ENCODE measurements at places on chromosomes 5 and 9. TPM values are rescaled to one million over a fixed set of nuclear protein-coding genes. Genes with fewer than 3 reads are reported as not detected.

GRCh38 chr5:95448789-95449188 lies 57.6 kb downstream of the FAM81B start:
- H3K36me3 ChIP-seq, result no peaks in the 10 kb centered on the region
- no peak overlapping the region for H3K4me3 ChIP-seq
- no peak overlapping the region for H3K27ac ChIP-seq
- no peaks in the 10 kb centered on the region for H3K4me1 ChIP-seq
- DNase-seq, result no peak

DNA sequence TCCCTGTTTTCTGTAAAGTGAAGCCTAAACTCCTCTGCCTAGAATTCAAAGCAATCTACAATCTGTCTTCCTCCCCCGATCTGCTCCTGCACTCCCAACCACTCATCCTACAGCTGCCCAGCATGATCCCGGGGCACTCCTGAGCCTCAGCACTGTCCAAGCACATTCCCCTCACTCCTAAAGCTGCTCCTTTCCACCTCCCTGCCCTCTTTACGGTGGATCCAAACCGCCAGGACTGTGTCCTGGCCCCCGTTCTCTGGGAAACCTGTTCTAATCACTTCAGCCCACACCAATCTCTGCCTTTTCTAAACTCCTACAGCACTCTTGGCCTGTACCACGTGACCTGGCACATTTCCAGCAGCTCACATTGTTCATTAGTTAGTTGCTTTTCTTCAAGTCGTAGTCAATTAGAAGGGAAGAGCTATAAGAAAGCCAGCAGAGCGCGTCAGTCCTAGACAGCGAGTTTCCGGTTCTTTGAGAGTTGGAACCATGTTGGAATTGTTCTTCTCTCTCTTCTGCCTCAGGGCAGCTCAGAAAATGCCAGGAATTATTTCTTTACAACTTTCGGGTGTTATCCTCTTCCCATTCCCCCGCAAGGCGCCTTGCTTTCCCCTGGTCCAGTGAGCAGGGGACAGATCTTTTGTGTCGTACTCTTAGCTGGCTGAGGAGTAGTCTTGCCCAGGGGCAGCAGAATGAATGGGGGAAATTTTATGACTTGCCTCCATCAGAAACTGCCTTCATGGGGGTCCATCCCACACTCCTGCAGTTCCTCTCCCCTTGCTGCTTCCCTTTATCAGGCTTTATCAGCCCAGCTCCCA lies 60.7 kb downstream of the NRG2 start:
- peaks cover 64% of the 10 kb centered on the region for H3K27me3 ChIP-seq
- H3K4me3 ChIP-seq, result no peak overlapping the region
- no peak overlapping the region for H3K27ac ChIP-seq
- no peaks in the 10 kb centered on the region for H3K36me3 ChIP-seq
- no peak for DNase-seq
- H3K4me1 ChIP-seq, result peaks cover 12% of the 10 kb centered on the region

Gene CCNJL
- not detected for polyA plus RNA-seq

- DNase-seq, result no peak
- H3K4me3 ChIP-seq, result no peak overlapping the region
- H3K4me1 ChIP-seq, result peaks cover 22% of the 10 kb centered on the region
- H3K36me3 ChIP-seq, result peaks cover 4% of the 10 kb centered on the region
Measured at GRCh38 chr9:76528056-76528455, 69.1 kb downstream of the GCNT1 start.

DNA sequence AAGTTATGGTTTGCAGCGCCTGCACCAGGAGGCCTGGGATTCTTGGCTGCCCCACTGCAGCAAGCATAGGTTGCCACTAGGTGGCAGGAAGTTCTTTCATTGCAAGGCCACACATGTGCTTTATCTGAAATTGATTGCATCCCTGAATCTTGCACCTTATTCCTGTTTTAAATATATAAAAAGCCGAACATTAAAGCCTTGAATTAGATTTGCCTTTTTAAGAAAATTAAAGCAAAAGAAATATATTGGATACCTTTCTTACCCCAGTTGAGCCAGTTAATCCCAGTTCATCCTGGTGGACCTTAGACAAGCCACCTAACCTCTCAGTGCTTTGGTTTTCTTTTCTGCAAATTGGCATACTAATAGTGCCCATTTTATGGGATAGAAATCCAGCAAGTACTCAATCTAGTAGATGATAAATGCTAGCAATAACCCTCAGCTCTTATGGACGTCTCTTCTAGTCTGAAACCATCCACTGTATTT lies 6.3 kb upstream of the TRMT10B start:
- no peak overlapping the region for H3K27ac ChIP-seq
- no peaks in the 10 kb centered on the region for H3K4me1 ChIP-seq
- no peaks in the 10 kb centered on the region for H3K36me3 ChIP-seq
- H3K27me3 ChIP-seq, result peaks cover 7% of the 10 kb centered on the region
- H3K4me3 ChIP-seq, result no peak overlapping the region

- no peaks in the 10 kb centered on the region for H3K4me1 ChIP-seq
- H3K36me3 ChIP-seq, result no peaks in the 10 kb centered on the region
- peak overlapping the region; percentile 40 for H3K27ac ChIP-seq
Measured at GRCh38 chr5:151947931-151948608, 23.4 kb upstream of the GLRA1 start.

Gene TAF11L2
- polyA plus RNA-seq, result not detected

- H3K27ac ChIP-seq, result no peak overlapping the region
- H3K4me3 ChIP-seq, result no peak overlapping the region
- H3K36me3 ChIP-seq, result no peaks in the 10 kb centered on the region
- DNase-seq, result no peak
Measured at GRCh38 chr9:31608416-31608815, 776.0 kb upstream of the ACO1 start.

DNA sequence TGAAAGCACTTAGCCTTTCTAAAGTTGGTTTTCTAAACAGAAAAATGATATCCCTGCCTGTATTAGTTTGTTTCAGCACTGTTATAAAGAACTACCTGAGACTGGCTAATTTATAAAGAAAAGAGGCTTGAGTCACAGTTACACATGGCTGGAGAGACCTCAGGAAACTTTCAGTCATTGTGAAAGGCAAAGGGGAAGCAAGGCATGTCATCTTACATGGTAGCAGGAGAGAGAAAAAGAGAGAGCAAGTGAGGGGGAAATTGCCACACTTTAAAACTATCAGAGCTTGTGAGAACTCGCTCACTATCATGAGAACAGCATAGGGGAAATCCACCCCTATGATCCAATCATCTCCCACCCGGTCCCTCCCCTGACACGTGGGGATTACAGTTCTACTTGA lies 64.9 kb downstream of the FAM170A start:
- H3K27ac ChIP-seq, result no peak overlapping the region
- H3K4me3 ChIP-seq, result no peak overlapping the region
- no peaks in the 10 kb centered on the region for H3K4me1 ChIP-seq
- no peaks in the 10 kb centered on the region for H3K36me3 ChIP-seq
- DNase-seq, result no peak

- no peaks in the 10 kb centered on the region for H3K27me3 ChIP-seq
- no peak overlapping the region for H3K27ac ChIP-seq
- DNase-seq, result no peak
Measured at GRCh38 chr5:103178167-103178566, 58.1 kb downstream of the PPIP5K2 start.

- peak; percentile 23 for DNase-seq
- no peak overlapping the region for H3K4me3 ChIP-seq
- H3K36me3 ChIP-seq, result no peaks in the 10 kb centered on the region
- no peak overlapping the region for H3K27ac ChIP-seq
- peaks cover 8% of the 10 kb centered on the region for H3K27me3 ChIP-seq
- H3K4me1 ChIP-seq, result no peaks in the 10 kb centered on the region
Measured at GRCh38 chr5:11143456-11144267, 382.6 kb upstream of the DAP start.

GRCh38 chr9:15834541-15834940 lies 281.7 kb downstream of the CCDC171 start:
- no peak overlapping the region for H3K27ac ChIP-seq
- H3K4me1 ChIP-seq, result no peaks in the 10 kb centered on the region
- H3K4me3 ChIP-seq, result no peak overlapping the region

DNA sequence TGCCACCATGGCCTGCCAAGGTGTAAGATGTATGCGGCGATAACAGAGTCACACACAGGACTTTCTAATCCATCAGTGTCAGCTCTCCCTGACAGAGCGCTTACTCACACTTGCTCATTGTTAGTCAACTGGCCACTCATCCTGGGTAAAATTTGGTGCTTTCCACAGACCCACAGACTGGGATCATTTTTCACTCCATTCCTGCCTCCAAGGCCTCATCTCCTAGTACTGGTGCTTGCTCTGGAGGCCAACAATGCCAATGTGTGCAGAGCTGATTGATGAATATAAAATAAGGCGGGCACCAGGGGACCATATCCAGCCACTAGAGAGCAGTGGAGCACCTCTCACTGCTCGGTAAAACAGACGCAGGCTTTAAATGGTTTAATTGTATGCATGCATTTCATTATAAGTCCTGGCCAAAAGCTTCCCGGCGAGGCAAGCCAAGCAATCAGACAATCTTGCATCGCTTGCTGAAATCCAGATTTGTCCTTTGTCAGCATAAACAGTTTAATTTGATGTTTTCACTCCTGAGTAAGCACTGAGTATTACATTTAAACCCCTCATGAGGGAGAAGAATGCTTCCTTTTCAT lies 22.3 kb downstream of the PSMB7 start:
- DNase-seq, result no peak
- no peak overlapping the region for H3K4me3 ChIP-seq
- H3K27ac ChIP-seq, result no peak overlapping the region

Gene UNC5A
- not detected for polyA plus RNA-seq

Gene MARCHF11
- not detected for polyA plus RNA-seq

Gene SAXO1
- not detected for polyA plus RNA-seq

DNA sequence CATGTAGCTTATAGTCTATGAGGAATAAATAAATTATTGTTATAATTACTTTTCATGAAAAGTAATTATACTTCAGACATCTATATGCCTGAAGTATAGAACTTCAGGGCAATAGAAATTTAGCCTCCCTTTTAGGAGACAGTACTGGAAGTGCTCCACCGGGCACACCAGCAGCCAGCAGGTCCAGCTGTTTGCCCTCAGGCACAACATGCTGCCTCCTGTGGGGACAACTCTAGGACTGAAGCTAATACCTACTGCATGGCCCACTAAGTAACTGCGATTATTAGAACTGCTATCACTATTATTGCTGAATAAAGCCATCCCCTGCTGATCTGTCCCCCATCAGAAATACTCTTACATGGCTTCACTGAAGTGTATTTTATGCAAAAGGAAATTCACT lies 329.6 kb downstream of the MED10 start:
- no peak for DNase-seq
- peaks cover 4% of the 10 kb centered on the region for H3K27me3 ChIP-seq
- H3K36me3 ChIP-seq, result no peaks in the 10 kb centered on the region
- no peaks in the 10 kb centered on the region for H3K4me1 ChIP-seq

DNA sequence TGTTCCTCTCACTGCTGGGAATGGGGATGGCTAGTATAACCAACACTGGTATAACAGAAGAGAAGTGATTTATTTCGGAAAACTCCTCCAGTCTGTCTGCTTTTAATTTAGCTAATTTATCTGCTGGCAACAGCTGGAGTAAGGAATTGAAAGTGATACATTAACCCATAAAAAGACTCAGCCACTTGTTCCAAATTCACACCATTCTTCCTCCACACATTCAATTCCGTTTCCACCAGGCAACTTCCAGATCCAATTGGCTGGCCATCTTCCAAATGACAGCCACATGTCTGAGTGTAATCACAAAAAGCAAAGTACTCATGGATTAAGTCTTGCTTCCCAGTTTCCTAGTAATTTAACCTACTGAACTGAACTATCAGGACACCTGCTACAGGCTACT lies 77.1 kb upstream of the RETREG1 start:
- H3K4me3 ChIP-seq, result no peak overlapping the region
- H3K4me1 ChIP-seq, result no peaks in the 10 kb centered on the region
- H3K27ac ChIP-seq, result no peak overlapping the region
- no peaks in the 10 kb centered on the region for H3K36me3 ChIP-seq

DNA sequence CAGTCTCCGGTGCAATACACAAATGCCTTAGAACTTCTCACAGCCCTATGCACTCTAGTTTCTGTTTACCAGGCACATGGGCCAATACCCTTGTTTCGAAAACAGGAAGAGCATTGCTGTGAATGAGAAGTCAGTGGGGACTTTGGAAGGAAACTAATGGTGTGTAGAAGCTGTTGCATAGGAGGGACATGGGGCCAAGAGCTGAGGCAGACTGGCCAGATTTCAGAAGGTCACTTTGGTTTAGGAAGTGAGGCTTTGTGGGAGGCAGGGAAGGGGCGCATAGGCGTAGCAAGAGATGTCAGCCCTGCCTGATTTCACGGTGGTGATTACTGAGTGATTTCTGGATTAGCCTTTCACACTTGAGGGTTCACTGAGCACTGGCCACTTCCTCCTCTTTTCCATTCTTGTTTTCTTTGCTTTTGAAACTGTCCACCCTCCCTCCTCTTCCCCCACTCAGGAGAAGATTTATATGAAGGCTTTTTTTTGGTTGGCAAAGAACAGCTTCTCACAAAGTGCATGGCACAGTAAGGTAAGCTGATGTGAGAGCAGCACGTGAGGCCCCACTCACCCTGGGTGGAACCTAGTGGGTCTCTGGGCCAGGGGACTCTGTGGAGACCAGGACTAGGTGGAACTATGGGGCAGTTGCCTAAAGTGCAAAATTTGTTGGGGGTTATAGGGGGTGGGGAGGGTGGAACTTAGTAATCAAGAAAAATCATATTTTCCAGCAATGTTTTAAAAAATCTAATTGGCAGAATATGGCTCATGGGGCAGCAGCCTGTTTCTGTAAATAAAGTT lies 6.1 kb upstream of the TMEM252 start:
- peak overlapping the region; percentile 81 for H3K27ac ChIP-seq
- peaks cover 44% of the 10 kb centered on the region for H3K4me1 ChIP-seq
- H3K4me3 ChIP-seq, result peak overlapping the region; percentile 65
- no peaks in the 10 kb centered on the region for H3K36me3 ChIP-seq
- no peaks in the 10 kb centered on the region for H3K27me3 ChIP-seq
- peak; percentile 44 for DNase-seq

GRCh38 chr5:61491861-61492260 lies 159.8 kb downstream of the ZSWIM6 start:
- no peak overlapping the region for H3K27ac ChIP-seq
- DNase-seq, result no peak
- H3K27me3 ChIP-seq, result no peaks in the 10 kb centered on the region
- peaks cover 9% of the 10 kb centered on the region for H3K4me1 ChIP-seq
- no peak overlapping the region for H3K4me3 ChIP-seq
- peaks cover 36% of the 10 kb centered on the region for H3K36me3 ChIP-seq

DNA sequence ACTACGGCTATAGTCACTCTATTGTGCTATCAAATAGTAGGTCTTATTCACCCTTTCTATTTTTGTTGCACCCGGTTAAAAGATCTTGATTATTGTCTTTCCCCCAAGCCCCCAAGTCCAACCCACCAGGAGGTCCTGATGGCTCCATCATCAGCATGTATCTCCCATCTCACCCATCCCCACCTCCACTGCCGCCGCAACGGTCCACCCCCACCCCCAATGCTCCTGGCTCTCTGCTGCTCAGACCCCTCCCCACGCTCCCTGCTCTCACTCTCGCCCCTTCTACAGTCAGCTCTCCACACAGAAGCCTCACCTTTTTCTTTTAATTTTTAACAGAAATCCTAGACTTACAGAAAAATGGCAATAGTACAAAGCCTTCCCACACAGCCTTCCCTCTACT lies 51.5 kb upstream of the SH3PXD2B start:
- no peaks in the 10 kb centered on the region for H3K4me1 ChIP-seq
- no peak for DNase-seq
- H3K27me3 ChIP-seq, result peaks cover 49% of the 10 kb centered on the region
- no peak overlapping the region for H3K4me3 ChIP-seq

Gene PSAT1
- polyA plus RNA-seq, result 0.60 TPM
